ENCODE measurements at places on chromosomes 13 and 19.
A peak's percentile ranks its signal among the peaks of the same experiment; 100 is the strongest.

DNA sequence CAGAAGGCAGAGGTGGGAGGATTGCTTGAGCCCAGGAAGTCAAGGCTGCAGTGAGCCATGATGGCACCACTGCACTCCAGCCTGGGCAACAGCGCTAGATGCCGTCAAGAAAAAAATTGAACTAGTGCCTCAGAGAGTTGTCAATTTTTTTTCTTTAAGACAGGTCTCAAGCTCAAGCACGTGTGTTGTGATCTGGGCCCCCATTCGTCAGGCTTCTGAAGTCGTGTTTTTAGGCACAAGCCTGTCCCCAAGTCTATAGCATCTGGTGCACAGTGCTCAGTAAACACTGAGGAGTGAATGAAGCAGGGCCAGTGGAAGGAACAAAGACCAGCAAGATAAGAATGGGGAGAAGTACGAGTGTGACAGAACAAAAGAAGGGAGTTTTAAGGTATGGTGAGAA is 23.7 kb upstream of the LAMP1 start:
- no peak for DNase-seq

GRCh38 chr19:45256836-45257235 is 5.8 kb downstream of the MARK4 start:
- no peak for DNase-seq

- no peak for DNase-seq
Observed at GRCh38 chr19:8194528-8195267, 14.5 kb upstream of the CERS4 start.

GRCh38 chr13:105925496-105925895 is 610.0 kb downstream of the EFNB2 start:
- DNase-seq: no peak

DNA sequence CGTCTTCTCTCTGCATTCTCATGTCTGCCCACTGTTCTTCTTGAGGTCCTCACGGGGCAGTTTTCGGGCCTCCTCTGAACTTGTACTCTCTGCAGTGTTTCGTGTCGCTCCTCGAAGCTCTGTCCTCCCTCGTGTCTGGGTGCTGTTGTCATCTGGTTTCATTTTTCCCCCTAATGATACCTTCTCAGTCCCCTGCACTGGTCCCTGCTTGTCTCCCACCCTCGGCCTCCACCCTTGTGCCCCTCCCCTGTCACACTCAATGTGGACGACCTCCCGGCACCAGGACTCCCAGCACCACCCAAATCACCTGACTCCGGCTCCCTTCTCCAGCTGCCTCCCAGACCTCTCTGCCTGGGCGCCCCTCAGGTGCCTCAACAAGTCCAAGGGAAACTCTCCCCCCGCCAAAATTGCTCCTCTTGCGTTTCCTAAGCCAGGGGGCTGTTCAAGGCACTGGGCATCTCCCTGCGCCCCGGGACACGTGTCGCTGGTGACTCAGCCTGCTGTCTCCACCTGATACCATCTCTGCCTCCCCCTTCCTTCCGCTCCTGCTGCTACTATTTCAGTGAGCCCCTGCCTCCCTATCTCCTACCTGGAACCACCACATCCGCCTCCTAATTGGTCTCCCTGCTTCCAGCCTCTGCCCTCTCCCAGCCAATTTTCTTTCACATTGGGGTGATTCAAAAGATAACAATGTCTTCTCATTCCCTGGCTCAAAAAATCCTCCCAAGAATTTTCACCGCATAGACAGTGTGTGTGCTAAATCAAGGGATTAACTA is 49.5 kb downstream of the RFX2 start:
- no peak for DNase-seq

GRCh38 chr19:46134527-46134926 is 10.0 kb upstream of the IGFL3 start:
- peak; percentile 33 for DNase-seq

DNA sequence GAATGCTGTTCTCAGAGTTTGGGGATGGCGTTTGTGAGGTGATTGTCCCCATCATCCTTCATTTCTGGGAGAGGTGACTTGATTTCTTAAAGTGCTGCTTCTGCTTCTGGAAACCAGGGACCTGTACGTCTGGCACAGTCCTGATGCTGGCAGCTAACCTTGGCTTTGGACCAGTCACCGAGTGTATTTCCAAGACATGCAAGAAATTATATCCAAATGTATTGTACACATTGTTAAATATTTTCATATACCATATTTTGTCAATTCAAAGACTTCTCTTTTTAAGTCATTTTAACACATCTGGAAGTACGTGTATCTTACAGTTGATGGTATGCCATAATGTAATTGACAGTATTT is 97.4 kb downstream of the ARHGEF7 start:
- no peak for DNase-seq

GRCh38 chr19:33399081-33399744 is 25.7 kb downstream of the CEBPG start:
- DNase-seq: no peak

DNA sequence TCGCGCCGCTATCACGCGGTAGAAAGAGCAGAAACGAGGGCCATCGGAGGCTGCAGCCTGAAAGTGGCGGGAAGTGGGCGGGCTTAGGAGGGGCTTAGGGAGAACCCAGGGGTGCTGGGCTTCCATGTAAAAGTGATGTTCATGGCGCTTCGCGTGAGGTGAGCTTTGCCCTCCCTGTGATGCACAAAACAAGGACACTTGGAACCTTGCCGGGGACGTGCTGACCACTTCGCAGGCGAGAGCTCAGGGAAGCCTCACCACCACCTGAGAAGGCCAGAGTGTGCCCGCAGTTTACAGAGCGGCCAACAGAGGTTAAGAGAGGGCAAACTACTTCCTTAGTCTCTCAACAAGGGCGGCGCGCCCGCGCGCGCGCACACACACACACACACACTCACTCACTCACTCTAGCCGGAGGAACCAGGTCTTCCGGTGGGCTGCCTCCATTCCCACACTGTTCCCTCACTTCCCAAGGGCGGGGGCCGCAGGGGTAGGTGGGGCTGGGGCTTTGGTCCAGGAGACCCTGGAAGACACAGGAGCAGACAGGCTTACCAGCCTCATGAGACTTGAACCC is 651 bp downstream of the GAPDHS start:
- peak; percentile 1 for DNase-seq

DNA sequence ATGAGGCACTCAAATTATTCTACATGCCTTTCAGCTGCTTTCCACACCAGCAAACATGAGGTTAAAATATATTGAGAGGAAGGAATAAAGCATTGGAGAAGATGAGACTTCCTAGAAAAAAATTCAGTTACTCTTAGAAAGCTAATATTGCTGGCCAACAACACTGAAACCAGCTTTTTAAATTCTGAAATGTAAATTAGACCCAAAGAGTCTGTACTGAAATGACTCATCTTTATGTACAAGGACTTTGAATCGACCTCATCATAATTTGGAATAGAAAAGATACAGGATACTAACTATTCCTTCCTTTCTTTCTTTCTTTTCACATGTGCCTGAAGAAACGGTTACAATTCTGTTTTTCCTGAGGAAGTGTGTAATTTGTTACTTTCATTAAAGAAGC is 6.5 kb upstream of the HSPH1 start:
- no peak for DNase-seq

GRCh38 chr19:5948752-5949564 is 29.0 kb downstream of the RANBP3 start:
- DNase-seq: no peak

DNA sequence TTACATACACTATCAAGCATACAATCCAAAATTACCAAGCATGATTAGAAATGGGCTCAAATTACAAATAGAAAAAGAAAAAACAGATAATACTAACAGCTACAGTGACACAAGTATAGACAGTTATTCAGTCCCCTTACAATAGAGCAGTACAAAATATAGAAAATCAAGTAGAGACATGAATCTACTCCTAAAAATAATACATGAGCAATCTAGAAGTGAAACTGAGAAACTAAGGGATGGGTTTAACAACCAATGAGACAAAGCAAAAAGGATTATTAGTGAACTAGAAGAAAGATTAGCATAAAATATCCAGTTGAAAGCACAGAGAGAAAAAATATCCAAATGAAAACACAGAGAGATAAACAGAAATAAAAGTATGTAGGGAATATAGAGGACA is 426.7 kb downstream of the TBC1D4 start:
- DNase-seq: no peak

GRCh38 chr13:28346154-28346553 is 148.8 kb downstream of the FLT1 start:
- no peak for DNase-seq

- no peak for DNase-seq
Observed at GRCh38 chr19:19566306-19566705, 28.2 kb downstream of the CILP2 start.

DNA sequence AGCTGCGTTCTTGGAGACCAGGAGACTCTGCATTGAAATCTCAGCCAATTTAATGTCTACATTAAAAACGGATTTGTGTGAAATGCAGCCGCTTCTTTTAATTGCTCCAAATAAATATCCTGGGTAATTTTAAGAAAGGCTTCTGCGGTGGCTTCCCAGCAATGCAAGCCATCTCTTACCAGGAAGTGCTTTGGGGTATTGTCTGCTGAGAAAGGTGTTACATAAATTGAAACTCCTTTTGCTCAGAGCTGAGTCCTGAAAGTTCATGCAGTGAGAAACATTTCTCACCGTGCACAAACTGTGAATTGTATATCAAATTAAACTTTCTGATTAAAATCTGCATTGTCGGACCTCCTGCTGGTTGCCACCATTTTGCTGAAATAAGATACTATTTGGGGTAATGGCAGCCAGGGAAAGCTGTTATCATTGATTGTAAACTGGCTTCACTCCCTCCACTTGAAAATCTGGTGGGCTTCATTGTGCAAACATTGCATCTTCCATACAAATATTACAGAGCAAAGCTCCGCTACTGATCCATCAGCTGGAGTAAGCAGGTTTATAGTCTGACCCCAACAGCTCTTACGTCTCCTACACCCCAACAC is 59.5 kb downstream of the ZIC5 start:
- DNase-seq: no peak

GRCh38 chr13:52450012-52450792 is at the start of gene VPS36:
Gene VPS36, minus strand, starts transcription at chr13:52450634. Its CDS starts 40 bp downstream, at chr13:52450594.
- DNase-seq: peak; percentile 84

DNA sequence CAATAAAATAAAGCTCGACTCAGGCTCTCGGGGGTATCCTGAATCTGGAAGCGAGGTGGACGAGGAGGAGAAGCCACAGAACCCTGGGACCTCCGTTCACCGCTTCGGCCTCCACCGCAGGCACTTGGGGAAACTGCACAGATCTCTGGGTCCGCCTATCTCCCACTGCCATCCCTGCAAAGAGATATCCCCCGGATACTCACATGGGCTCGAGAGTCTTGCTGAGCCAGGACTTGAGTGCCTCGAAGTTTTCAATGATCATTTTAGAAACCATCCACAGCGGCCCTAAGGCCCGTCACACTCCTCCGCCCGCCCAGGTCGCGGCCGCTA is 589 bp downstream of the RBM26 start:
- no peak for DNase-seq

DNA sequence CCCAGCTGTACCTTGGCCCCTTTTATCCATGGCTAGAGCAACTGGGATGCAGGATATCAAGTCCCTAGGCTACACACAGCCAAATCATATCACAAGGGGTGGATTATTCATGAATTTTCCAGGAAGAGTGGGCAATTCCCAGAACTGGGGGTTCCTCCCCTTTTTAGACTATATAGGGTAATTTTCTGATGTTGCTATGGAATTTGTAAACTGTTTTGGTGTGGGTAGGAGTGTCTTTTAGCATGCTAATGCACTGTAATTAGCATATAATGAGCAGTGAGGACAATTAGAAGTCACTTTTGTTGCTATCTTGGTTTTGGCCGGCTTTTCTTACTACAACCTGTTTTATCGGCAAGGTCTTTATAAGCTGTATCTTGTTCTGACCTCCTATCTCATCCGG is 18.0 kb upstream of the IGFL4 start:
- DNase-seq: no peak

DNA sequence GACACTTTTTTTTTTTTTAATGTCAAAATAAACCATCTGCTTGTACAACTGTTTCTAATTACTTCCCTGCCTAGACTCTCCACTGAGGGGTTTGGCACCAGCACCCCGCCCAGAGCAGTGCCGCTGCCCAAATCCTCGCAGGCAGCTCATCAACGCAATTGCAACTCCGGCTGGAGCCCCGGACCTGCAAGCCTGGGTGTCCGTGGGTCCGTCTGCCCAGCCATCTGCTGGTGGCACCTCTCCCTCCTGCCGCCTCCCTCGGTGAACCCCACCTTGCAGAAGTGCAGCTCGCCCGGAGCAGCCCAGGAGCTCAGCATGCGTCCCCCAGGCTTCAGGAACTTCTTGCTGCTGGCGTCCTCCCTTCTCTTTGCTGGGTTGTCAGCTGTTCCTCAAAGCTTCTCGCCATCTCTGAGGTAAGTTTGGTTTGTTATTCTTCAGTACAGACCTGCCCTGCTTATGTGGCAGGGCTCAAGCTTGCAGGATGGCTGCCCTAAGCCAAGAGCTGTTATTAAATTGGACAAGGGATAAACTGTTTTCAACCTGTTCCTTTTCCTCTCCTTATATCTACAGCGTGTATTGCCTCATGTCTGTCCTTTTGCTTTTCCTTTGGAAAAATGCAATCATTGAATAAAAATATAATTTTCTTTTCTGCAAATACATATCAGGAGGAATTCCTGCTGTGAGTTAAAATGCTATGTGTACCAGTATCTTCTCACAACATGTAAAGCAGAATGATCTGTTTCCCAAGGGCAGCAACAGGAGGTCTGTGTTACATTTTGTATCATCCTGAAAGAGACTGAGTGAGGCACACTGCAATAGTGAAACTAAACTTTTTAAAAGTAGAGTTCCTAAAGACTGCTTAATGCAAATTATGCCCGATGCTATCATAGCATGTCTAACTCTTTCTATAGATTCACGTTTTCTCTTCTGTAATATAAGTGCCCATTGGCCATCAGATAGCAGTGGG is at the start of gene ITGBL1:
Gene ITGBL1, plus strand, starts transcription at position 157 of the 967 bp plus-strand sequence. Its CDS starts 159 bp downstream, at position 316.
- DNase-seq: no peak

- no peak for DNase-seq
Observed at GRCh38 chr13:65605396-65605795, 1624.7 kb downstream of the PCDH9 start.

DNA sequence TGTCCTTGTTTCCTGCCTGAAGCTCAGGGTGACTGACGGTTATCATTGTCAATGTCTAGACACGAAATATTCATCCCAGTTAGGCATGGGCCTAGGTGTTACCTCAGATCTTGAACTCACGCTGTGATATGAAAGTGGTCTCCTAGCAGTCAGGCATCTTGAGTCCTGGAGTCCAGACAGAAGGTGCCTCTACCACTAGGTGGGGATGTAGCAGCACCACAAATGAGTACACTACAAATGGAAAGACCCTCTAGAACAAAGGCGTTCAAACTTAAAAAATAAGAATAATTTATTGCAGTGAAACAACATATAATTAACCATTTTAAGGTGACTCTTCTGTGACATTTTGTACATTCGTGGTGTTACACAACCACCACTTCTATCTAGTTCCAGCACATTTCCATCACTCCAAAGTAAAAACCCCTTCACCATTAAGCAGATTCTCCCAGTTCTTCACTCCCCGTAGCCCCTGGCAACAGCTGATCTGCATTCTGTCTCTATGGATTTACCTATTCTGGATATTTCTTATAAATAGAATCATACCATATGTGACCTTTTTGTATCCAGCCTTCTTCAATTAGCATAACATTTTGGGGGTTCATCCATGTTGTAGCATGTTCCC is 11.9 kb upstream of the FRY start:
- no peak for DNase-seq
